Activated T-cell treated with anti-CD3 and anti-CD28 coated beads, Interleukin-2, amount 50 U/mL, for 72 hours (primary cell): ENCODE measurements at places on chromosomes 7 and 10.

DNA sequence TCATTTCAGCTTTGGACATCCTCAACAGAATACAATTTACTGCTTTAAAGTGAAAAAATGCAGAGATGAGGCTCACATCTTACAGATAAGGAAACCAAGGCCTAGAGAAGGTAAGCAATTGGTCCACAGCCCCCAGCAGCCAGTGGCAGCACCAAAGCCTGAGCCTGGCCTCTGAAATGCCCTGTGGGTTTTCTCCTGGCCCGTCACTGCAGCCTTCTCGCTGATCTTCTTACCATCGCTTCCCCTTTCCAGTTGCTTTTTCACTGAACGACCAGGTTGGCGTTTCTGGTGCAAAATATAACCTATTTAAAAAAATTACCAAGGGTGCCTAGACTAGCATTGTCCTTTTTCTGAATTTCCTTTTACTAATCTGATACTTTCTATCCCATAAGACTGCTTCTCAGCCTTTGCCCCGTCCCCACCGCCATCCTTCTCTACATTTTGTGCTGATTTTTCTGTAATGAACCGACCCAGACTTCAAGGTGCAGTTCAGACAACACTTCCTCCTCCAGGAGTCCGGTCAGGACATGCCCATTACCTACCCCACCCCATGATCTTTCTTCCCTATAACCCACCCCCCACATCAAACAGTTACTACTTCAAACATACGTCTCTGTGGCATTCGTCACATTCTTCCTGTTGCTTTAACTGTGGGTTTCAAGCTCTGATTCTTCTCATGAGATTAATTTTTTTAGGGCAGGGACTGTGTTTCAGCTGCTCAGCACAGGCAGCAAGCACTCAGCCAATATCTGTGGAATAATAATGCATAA, 289.4 kb downstream of the DNAJB6 start:
- no peak for DNase-seq

- no peak for DNase-seq
Measured at GRCh38 chr10:19936289-19936688, 120.1 kb downstream of the PLXDC2 start.

- DNase-seq, result no peak
Measured at GRCh38 chr10:34613491-34613890, 201.6 kb downstream of the PARD3 start.

GRCh38 chr7:106887421-106887820, 22.3 kb downstream of the PIK3CG start:
- no peak for DNase-seq

GRCh38 chr7:127943541-127944521, 87.4 kb downstream of the LRRC4 start:
- no peak for DNase-seq

DNA sequence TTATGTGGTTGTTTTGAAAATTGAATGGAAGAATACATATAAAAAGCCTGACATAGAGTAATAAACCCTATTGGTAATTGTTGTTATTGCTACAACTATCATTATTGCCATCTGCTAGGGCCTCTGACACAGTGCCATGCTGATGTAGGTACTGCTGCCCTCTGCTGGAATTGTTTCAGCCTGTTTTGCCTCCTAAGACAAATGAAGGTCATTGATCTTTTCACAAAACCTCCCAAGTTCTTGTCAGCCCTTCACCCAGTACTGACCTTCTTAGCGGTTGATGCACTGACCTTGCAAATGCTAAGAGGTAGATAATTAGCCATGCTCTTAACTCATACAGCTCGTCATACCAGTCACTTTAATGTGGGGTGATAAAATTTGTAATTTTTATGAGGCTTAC, 975.2 kb downstream of the SORCS1 start:
- peak; percentile 8 for DNase-seq

GRCh38 chr7:116399819-116400218, 99.7 kb upstream of the CAV2 start:
- DNase-seq, result no peak

DNA sequence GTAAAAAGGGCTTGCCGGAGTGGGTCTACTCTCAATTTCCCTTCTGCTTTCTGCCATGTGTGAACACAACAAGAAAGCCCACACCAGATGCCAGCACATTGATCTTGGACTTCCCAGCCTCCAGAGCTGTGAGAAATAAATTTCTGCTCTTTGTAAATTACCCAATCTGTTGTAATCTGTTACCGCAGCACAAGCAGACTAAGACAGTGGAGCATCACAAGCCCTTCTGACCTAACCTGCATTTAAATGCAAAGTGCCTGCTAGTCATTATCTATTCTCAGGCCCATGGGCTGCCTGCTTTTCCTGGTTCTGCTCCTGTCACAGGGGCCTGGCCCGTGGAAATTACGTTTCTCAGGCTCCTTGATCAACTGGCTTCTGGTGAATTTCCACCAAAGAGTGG, 199.3 kb upstream of the AUTS2 start:
- DNase-seq, result no peak

DNA sequence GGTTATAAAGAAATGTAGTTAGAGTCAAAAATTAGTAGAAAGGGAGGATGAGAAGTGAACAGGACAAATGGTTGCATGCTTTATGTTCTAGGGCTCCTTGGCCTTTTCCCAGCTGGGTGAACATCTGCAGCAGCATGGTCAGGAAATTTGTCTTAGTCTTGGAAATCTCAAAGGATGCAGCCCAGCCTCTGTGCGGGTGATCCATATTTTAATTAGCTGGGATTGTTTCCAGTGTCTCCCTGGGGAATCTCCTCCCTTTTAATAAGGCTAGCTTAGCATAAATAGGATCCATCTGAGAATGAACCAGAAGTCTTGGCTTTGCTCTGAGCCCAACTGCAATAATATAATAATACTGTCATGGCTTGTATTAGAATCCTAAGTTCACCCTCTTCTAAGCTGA, 198.3 kb downstream of the PRKG1 start:
- DNase-seq, result no peak

DNA sequence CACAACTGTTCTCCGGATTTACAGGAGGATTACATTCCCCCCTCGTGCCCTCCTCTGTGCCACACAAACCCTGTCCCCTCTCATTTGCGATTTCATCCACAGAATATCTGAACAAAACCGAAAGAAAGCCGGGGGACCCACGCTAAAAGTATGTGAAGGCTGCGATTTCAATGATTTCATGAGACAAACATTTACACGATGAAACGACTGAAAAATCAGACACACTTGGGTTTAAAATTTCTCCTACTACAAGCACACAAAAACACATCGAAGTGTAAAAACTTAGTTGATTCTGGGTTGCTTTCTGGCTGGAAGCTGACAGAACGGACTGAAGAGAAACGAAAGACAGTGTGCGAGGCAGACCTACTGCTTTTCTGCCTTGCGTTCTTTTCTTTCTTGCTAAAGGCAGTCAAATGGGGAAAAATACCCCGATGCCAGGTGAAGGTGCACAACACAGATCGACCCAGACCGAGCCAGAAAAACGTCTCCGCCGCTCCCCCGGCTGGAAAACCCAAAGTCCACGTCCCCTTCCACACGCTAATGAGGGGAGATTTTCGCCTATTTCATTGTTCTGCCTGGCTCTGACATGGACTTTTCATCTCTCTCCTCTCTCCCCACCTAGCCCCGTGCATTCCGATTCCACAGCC, 1.2 kb downstream of the HIPK2 start:
- peak; percentile 29 for DNase-seq

DNA sequence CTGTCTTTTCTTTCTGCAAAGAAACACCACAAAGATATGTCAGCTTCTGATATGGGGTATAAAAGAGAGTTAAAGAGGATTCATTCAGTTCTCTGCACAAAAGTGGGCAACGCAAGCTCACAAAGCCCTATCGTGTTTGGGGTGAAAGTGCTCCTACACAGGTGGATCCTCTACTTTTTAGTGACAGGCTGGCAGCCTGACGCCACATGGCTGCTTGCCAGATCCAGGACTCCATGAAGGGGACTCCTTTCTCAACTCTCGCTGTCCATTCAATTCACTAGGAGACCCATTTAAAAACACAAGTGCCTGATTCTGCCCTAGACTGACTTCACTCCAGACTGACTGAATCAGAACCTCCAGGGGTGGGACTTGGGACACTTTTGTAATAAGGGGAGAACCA, 8.0 kb downstream of the PARP12 start:
- DNase-seq, result no peak

DNA sequence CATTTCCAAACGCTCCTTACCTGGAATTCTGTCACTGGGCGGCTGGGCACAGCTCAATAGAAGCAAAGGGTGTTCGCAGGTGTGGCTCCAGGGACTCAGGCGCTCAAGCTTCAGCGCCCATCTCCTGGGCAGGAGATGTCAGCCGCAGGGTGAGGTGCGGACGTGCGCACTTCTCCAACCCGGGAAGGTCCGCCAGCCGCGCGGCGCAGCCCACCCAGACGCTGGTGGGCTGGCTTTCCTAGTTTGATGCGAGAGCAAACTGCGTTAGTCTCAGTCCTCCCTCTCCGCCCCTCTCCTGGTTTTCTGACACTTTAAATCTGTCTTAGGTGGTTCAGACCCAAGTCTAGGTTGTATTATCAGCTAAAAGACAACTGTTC, 267 bp downstream of the CALCR start:
- no peak for DNase-seq

GRCh38 chr7:35355911-35356310, 102.0 kb upstream of the TBX20 start:
- no peak for DNase-seq

GRCh38 chr7:127066974-127067373, 185.8 kb downstream of the GRM8 start:
- DNase-seq, result no peak

DNA sequence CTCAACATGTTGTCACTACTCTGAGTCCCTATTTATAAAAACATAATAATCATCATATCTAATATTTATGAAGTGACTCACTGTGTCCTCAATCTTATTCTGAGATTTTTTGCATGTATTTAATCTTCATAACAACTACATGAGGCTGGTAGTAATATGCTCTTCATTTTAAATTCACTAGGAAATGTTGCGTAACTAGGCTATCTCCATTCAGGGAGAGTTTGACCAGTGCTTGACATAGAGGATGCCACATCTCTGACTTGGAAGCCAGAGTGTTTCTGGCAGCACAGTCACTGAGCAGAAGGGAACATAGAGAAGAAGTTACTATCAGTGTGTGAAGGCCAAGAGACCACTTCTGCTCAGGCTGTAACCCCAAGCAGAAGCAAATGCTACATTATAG, 88.9 kb downstream of the FAM13C start:
- DNase-seq, result no peak

DNA sequence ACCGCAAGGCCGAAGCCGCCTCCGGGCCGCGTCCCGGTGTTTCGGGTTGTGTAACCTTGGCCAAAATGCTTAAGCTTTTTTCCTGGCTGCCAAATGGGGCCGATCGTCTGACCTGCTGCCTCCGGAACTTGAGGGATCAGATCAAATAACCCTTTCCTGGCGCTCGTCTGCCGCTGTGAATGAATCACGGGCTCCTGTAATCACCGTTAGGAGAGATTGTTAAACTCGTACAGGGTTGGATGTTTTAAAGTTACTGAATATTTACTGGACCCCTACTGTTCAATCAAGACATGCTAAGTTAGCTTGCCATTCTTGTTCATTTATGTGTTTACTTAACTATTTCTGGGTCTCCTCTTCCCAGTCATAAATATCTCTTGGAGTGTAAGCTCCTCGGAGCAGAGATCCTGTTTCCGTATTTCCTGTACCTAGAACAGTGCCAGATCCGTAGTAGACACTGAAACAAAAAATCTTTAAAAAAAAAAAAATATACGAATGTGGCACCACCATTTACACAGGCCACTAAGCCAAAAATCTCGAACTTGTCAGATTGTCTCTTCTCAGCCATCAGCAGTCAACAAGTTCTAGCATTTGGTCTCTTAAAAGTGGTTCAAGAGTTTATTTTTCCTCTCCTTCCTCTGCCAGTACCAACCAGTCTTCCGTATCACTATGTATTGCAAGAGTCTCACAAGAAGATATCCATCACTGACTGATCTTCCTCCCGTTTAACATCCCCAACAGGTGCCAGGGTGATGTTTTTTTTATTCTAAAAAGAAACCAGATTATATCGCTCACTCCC, 650 bp upstream of the TM9SF3 start:
- peak; percentile 56 for DNase-seq

GRCh38 chr10:76244061-76244686, 812.8 kb downstream of the LRMDA start:
- no peak for DNase-seq

DNA sequence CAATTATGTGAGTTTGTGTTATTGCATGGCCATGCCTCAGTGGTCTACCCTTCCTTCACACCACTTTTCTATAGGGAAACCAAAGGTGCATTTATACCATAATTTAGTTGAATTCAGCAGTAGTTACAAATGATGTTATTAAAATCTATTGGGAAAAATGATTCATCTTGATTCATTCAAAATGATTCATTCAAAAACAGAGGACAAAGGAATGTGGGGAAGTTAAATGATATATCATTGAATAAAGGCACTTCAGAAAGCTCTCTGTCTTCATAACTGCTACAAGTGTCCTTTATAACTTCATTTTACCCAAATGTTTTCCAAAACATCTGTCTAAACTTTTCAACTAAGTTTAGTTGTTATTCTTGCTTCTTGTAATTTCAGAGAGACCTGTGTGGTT, 722.9 kb downstream of the GRM8 start:
- no peak for DNase-seq

DNA sequence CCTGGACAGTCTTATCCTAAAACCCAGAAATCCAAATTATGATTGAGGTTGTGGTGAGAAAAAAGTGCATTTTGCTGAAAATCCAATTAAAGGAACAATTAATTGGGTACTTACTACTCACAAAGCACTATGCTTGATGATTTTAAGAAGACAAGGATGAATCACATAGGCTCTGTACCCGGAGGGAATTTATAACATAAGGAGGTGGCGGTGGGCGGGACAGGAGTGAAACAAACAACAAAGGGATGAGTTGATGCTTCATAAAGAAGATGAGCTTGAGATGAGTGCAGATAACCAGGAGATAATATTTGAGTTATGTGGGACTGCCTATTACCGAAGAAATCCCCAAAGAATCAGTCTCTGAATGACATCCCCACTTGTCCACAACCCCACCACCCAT, 171.1 kb upstream of the FZD8 start:
- DNase-seq, result no peak

DNA sequence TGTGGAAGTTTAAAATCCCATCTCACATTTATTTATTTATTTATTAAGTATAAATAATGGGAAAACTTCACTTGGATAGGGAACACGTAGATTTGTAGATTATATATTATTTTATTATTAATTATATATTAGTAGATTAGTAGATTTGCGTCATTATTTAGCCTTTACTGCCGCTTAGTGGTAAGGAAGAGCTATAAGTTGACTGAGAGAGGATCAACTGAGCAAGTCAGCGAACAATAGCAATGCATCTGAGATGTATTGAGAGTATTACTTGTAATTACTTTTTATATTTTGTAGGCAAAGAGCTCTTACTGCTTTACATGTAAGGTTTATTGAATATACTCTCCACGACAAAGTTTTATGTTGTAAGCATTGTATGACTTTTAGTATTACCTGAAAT, 244.5 kb upstream of the ANKRD30A start:
- no peak for DNase-seq
